Activated CD4-positive, alpha-beta T cell treated with anti-CD3 and anti-CD28 coated beads, Interleukin-2, amount 50 U/mL, for 4 hours (primary cell): ENCODE measurements at places on chromosomes 12 and 14.

GRCh38 chr14:96718407-96718806, 78.8 kb upstream of the VRK1 start:
- no peak for DNase-seq

- no peak for DNase-seq
Measured at GRCh38 chr12:92462049-92462448, 240.7 kb upstream of the PLEKHG7 start.

GRCh38 chr14:44180975-44181374, 326.1 kb downstream of the FSCB start:
- no peak for DNase-seq

- DNase-seq, result no peak
Measured at GRCh38 chr14:64095620-64096019, 198.6 kb downstream of the ESR2 start.

- no peak for DNase-seq
Measured at GRCh38 chr12:23775208-23775607, 174.3 kb downstream of the SOX5 start.

- no peak for DNase-seq
Measured at GRCh38 chr14:98819132-98819866, 452.7 kb downstream of the BCL11B start.

DNA sequence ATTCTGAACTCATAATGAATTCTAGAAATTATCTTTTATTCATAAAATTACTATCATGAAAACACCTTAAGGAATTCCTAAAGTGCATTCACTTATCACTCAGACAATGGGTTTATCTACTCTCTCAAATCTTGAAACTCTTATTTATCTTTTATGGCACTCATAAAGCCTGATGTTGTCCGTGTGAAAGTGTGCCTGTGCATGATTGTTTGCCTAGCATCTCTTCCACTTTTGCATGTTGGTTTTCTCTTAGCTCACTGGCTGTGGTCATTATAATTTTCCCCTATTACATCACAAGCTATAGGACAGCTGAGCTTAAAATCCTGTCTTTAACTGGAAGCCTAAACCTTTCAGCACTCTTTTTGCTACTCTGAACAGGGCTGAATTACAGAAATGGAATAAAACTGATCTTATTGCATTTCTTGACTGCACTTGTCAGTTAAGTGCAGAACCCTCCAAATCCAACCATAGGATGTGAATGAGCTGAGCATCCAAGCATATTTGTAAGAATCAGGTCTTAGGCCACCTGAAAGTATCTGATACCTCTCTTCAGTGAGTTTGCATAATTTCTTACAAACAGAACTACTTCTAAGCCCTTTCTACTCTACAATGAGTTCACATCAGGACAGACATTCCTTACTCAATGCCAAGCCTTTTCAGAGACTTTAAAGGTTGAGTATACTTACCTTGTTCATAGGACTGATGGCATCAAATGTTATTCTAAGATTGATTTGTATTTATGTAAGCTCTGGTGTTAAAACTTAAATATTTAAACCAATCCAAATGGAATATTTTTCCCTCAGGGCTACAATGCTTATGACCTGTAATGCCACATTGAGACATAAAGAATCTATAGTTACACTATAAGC, 221.2 kb upstream of the KITLG start:
- no peak for DNase-seq

DNA sequence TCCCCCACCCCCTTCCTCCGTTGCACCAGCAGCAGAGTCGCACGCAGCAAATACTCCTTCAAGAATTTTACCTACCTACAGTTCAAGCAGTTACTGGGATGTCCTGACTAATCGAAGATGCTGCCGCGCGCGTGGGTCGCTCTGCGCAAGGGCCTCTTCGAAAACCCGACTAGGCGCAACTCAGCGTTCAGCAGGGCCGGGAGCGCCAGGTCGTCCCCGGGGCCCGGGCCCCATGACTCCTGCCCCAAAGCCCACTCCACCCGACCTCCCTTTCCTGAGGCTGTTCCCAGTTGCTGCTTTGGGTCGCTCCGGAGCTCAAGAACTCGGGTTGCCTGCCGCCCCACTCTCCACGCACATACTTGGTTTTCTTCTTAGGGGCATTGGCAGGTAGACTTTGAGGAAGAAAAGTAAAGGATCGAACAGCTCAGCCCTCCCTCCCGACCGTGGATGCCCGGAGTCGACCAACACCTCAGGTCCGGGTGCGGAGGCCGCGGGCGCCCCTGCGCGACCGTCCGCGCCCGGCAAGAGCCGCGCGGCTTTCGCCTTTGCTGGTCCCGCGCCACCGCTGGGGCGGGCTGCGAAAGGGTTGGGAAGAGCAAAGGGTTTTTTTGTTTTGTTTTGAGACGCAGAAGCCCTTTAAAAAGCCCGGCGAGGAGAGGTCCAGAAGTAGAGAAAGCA, 1.9 kb downstream of the BMP4 start:
- no peak for DNase-seq

DNA sequence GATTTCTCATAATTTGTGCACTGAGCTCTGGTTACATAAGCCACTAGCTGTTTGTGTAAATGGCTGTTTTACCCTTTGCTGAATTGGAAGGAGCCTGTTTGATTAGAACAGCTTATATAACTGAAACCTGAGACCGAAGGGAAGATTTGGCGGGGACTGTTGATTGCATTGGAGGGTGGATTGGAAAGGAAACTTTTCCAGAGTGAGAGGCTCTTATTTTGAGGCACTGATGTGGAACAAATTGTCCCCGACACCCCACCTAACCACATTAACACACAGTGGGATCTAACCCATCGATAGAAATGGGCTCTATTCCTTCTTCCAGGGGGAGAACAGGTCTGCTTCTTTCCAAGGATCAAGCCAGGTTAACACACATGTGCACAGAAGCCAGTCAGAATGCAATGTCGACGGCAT, 51.7 kb downstream of the TMEM30B start:
- no peak for DNase-seq

DNA sequence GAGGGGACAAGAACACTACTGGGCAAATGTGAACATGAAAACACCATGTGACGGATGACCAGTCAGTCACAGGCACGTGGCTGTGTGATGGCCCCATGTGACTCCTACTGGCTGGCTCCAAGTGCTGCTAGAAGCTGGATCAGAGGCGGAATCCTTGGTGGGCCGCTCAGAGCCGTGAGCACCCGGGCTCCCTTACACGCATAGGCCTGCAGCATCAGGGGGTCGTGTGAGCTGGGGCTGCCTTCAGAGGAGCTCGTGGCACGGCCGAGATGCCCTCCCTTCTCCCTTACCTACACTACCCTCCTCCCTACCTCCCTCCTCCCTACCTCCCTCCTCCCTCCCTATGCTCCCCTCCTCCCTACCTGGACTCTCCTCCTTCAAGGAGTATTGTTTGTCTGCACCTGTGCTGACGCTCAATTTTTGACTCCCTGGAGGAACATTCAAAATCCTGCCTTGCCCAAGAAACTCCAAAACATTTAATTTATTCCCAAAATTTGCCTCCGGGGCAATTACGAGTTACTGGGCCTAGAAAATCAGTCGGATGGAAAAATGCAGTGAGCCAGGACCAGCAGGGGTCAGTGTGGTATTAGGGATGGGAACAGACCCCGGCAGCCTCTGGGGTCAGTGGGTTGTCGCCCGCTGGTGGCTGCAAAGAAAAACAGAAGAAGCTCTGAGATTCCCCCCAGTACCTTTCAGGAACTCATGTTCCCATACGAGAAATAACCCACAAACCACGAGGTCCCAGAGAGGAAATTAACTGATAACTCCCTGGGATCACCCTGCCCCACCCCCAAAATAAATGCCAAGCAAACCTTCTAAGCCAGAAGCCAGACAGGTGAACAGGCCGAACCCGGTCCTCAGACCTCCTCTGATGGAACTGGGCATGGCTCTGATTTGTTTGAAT, 61.3 kb downstream of the C14orf132 start:
- DNase-seq, result peak; percentile 72

DNA sequence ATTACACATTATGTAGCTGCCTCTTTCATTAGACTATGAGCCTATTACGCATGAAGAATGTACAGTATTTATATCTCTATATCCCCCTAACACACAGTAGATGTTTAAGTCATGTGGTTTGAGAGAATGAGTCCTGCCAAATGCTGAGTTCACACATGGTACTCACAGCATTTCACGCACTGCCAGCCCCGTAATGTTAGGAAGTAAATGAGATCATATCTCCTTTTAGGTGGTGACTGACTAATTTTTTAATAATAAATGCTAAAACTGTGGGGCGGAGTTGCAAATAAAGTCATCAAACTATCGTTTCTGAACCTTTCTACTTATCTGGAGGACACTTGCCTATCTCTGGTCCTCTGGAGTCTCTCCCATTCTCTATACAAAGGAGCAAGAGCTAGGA, 343.8 kb downstream of the ADAMTS20 start:
- no peak for DNase-seq

GRCh38 chr14:103653805-103654204, 24.8 kb downstream of the KLC1 start:
- DNase-seq, result no peak

DNA sequence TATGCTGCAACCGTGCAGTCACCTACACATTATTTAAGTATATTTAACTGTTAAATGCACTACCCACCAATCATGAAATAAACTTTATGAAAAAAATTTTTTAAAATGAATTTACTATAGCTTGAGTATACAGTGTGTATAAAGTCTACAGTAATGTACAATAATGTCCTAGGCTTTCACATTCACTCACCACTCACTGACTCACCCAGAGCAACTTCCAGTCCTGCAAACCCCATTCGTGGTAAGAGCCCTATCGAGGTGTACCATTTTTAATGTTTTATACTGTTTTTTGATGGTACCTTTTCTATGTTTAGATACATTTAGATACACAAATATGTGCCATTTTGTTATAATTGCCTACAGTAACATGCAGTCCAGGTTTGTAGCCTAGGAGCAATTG, 48.1 kb downstream of the KLRG1 start:
- no peak for DNase-seq
